ENCODE measurements at places on chromosomes 7 and 10.

DNA sequence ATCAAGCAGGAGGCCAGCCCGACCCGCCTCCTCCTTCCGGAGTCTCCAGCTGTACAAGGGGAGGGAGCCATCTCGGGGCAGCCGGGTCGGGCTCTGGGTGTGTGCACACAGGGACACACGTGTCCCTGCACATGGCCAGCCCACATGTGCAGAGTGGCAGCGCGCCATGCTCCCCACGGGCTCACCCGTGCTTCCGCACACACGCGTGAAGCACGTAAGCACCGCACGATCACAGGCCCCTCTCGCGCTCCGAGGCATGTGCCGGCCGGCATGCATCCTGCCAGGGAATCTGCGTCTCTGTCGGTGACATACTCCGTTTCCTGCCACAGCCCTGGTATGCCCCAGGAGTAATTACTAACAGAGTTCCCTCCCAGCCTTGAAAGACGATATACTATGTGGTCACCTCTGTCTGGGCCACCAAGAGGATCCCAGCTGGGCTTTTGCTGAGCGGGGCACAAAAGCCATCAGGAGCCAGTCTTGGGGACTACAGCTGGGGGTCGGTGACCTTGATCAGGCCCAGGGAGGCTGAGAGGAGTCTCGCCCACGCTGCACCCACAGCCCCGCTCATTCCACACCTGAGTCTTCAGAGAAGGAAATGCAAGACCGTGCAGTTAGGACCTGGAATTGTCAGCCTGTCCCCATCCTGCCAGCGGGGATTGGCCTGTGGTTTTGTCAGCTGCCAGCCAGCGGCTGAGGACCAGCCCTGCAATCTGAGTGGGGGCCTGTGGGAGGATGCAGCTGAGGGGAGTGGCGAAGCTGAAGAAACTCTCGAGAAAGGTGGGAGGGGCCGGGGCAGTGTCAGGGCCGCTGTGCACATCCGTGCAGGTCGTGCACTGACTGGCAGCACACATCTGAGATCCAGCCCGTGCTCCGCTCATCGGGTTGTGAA is 11.0 kb upstream of the LFNG start:
- no peak for DNase-seq

DNA sequence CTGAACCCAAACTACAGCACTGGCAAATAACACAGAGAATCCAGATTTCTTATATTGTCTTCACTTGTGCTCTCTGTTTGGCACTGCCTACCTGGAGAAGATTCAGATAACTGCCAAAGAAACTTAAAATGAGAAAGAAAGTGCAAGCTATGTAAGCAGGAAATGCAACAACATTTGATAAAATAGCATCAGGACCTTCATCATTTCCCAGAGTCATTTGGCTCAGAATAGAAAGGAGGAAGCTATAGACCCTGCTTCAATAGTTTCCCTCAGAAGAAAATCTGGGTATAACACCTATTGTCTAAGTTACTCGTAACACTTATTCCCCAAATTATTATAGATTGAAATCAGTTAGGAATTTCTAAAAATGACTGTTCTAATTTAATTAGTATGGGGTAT is 56.2 kb downstream of the CC2D2B start:
- DNase-seq = no peak

DNA sequence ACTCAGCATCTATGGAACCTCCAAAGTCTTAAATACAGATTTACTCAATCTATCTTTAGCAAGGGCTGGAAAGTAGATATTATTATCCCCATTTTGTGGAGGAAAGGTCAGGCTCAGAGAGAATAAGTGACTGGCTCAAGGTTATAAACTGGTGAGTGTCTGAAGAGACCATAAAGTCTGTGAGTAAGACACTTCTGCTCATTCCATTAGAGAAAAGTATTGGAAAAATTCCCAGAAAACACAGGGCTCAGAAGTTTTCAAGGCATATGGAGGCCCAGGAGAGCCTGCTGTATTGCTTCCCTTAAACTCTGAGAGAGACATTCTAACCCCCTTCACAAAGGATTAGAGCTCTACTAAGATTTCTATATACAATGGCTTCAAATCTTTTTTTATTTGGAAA is 134.8 kb downstream of the PCDH15 start:
- no peak for DNase-seq

- no peak for DNase-seq
Measured at GRCh38 chr10:12834721-12835120, 166.8 kb downstream of the CCDC3 start.

DNA sequence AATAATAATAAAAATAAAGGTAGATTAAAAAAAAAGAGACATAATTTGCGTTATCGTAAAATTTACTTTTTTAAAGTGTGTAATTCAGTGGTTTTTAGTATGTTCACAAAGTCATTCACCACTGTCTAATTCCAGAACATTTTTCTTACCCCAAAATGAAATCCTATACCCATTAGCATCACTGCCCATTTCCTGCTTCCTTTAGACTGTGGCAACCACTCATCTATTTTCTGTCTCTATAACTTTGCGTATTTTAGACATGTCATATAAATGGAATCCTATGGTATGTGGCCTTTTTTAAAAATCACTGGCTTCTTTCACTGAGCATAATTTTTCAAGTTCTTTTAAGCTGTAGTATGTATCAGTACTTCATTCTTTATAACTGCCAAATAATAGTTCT is 53.6 kb downstream of the KAT6B start:
- no peak for DNase-seq

DNA sequence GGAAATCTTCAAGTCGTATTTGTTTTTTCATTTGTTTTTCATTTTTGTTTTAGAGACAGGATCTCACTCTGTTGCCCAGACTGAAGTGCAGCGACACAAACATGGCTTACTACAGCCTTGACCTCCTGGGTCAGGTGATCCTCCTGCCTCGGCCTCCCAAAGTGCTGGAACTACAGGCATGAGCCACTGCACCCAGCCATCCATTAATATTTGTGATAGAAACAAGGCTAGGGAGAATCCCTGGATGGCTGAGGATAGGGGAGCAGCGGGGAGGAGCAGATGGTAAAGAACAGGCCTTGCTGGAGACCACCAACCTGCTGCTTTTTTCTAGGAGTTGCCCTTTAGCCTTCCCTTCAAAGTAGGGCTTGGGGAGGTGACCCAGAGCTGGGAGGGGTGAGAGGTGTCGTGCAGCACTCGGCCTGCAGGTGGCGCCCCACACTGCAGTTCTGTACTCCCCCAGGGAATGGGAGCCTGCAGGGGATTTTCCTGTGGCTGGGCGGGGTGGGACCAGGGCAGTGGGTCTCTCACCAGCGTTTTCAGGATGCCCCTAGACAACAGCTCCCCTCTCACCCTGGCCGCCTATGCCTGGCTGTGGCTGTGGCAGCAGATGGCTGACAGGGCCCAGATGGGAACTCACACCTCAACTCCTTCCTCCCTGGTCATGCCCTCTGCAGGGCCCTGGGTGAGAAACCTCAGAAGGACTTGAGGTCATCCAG is 12.6 kb upstream of the CDH23 start:
- no peak for DNase-seq

GRCh38 chr10:89853781-89854191 is 152.4 kb downstream of the KIF20B start:
- no peak for DNase-seq

GRCh38 chr7:35571611-35572240 is 123.2 kb downstream of the HERPUD2 start:
- no peak for DNase-seq

- no peak for DNase-seq
Measured at GRCh38 chr7:143908120-143908519, 6.1 kb upstream of the TCAF1 start.

GRCh38 chr10:4103603-4104002 is 318.6 kb upstream of the KLF6 start:
- DNase-seq = no peak

DNA sequence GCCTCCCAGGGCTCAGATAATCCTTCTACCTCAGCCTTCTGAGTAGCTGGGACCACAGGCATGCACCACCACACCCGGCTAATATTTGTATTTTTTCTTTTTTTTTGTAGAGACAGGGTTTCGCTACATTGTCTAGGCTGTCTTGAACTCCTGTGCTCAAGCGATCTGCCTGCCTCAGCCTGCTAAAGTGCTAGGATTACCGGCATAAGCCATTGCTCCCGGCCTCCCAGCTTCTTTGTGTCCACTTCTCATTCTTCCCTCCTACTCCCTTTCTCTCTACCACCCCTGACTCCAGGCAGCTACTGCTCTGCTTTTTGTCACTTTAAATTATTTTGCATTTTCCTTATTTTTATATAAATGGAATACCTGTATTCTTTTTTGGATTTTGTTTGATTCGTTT is 83.4 kb downstream of the PALS2 start:
- no peak for DNase-seq

DNA sequence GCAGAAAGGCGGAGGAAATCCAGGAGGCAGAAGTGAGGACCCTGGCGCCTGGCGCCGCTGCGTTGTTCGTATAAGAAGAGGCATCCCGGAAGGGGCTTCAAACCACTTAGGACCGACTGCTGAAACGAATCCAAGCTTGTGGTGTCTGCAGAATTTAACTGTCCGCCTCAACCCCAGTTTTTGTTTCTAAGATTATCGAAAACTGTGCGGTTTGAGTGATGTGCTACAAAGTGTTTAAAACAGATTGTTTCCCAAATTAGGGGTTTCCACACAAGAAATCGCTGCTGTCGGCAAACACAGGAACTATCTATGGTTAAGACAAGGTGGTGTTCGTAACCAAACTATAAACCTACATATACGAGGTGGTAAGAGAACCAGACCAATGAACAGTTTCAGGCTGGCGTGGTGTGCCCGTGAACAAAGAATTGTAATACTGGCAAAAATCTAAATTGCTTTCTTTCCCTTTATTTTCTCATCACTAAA is 835 bp upstream of the DGKI start:
- DNase-seq = no peak

- DNase-seq = no peak
Measured at GRCh38 chr7:93013446-93014061, 104.2 kb downstream of the SAMD9 start.

DNA sequence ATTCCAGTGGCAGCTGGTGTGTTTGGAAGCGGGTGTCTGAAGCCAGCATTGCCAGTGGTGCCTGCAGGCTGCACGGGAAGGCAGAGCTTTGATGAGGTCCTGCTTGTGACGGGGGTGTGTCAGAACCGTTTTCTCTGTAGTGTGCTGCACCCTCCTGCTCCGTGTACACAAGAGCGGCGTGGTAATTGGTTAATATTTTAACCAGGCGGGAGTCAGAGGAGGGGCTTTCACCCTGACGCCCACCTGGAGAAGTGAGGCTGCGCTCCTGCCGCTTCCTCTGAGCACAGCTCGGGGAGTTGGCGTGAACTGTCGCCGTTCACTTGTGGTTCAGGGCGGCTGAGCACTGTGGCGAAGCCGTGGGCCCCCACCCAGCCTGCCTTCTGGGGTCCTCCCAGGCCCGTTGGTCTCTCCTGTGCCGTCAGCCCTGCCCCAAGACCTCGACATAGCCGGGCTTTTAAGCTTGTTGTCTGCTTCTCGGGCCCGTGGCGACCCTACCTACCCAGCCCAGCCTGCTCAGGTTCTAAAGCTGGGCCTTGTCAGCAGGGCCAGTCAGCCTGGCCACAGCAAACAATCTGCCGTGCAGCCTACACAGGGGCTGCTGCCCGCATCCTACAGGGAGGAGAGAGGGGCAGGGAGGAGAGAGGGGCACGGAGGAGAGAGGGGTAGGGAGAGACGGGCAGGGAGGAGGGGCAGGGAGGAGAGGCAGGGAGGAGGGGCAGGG is 11.6 kb downstream of the NKX6-2 start:
- no peak for DNase-seq

GRCh38 chr10:123266971-123267370 is 112.8 kb downstream of the BUB3 start:
- no peak for DNase-seq

GRCh38 chr7:106125417-106125816 is 13.3 kb upstream of the SYPL1 start:
- no peak for DNase-seq

- no peak for DNase-seq
Measured at GRCh38 chr7:6161463-6162330, 110.7 kb downstream of the CYTH3 start.

DNA sequence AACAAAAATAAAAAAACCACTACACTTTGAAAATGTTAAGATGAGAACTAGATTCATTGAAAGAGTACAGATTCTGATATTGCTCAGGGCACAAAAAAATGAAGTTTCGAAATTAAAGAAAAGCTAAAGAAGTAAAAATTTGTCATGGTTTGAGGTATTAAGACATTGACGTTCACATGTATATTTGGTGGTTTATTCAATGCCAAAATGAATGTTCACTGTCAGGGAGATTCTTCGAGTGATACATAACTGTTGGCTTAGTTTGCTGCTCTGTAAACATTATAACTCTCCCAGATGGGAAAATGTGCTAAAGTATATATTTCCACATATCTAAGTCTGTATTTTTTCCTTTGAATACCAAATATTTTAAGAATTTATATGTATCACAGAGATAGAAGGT is 345.0 kb downstream of the SEMA3D start:
- no peak for DNase-seq

- no peak for DNase-seq
Measured at GRCh38 chr10:102948786-102949185, 30.7 kb downstream of the CNNM2 start.

DNA sequence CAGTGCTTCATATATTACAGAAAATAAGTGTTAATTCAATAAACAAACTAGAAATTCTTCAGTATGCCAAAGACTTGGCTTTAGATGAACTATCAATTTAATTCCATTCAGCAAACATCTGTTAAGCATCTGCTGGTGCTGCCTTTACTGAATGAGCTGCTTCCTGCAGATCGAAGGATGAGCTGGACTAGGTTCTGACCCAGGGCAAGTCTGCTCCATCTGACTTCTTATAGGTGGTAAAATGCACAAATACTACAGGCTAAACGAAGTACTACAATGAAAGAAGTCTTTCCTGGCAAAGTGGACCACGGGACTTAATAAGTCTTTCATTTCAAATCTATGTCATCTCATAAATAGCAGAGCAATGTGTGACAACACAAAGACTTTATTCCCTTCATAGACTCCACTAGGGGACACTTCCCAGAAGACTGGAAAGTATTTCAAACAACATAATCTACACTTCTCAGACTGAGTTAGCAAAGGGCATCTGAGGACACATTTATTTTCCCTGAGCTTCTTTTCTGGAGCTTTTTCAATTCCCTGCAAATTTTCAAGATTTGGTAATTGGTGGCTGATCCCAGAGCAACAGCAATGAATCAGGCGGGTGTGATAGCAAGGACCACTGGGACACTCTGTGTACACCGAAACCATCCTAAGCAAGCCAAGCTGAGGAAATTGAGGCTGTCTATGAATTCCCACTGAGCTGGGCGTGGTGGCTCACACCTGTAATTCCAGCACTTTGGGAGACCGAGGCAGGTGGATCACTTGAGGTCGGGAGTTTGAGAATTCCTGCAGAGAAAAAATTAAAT is 108.9 kb upstream of the FRMD4A start:
- no peak for DNase-seq

- DNase-seq = no peak
Measured at GRCh38 chr7:17663061-17663675, 277.1 kb downstream of the SNX13 start.

Measured in brain pericyte (primary cell).